ENCODE measurements at places on chromosomes 6 and 20. TPM values are rescaled to one million over a fixed set of nuclear protein-coding genes. Genes with fewer than 3 reads are reported as not detected.
A peak's percentile ranks its signal among the peaks of the same experiment; 100 is the strongest.

- DNase-seq = peak; percentile 37
Measured at GRCh38 chr20:45890077-45890984, 677 bp downstream of the NEURL2 start.

The TRIM31 gene
- total RNA-seq = not detected

GRCh38 chr6:153621070-153621469 lies 418.0 kb upstream of the OPRM1 start:
- DNase-seq = no peak

The FNDC1 gene
- total RNA-seq = not detected

DNA sequence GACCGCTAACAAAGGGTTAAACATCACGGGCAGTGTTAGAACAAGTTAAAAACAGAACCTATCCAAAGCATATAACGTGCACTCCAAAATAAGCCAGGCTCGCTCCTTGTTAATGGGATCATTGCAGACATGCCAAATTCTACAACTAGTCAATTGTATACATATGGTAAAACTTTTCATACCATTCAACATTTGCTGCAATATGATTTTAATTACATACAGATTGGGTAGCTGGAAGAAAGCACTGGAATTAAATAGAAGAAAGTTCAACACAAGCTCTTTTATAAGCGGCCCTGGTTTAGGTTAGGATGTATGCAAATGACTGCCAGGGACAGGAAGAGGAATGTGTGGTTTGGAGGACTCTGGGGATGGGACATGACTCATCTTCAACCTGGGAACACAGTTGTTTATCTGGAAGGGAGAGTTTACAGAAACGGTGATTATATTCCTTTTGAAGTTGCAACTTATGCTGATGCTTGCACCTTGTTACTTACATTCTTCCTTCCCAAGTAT lies 62.5 kb upstream of the TIAM2 start:
- no peak for DNase-seq

DNA sequence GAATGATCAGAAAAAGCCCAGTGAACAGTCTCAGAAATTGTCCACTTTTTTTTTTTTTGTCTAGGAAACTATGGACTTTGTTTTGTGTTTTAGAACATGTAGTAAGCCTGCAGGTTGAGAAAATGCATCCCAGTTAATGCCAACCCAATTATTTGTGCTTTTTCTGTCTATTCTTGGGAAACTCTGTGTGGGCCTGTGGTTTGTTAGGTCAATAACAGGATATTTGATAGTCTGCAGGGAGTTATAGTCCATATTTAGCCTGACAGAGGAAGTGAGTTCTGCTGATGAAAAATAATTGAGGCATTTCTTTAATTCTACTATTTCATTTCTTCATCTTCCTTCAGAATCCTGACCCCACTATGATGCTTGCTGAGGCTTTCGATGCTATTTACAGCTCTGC lies 154.0 kb upstream of the LAMP5 start:
- DNase-seq = no peak

- DNase-seq = no peak
Measured at GRCh38 chr6:46993846-46994245, 48.3 kb downstream of the ADGRF1 start.

DNA sequence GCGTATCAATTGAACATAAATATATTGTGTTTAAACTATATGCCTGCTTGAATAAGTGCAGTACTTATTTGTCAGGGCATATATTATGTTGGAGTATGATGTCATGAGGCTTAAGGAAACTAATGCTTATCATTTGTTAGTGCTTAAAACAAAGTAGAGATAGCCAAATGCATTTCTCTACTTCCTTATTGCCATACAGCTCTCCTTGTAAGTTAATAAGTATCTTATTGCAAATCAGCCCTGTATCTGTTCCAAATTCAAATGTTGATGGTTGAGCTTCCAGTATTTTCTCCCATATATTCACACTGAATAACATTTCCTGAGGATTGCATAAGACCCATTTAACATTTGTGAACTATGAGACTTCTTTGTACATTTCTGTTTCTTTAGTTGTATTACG lies 57.8 kb downstream of the CARMIL1 start:
- no peak for DNase-seq

GRCh38 chr6:108781419-108782100 lies 66.7 kb upstream of the ARMC2 start:
- DNase-seq = no peak

The DAAM2 gene
- total RNA-seq = not detected

GRCh38 chr6:107032051-107032450 lies 4.1 kb downstream of the MTRES1 start:
- no peak for DNase-seq

- no peak for DNase-seq
Measured at GRCh38 chr6:1767481-1768246, 157.9 kb downstream of the FOXC1 start.

The PRICKLE4 gene
- total RNA-seq = not detected

The ZSWIM1 gene
- 10.9 TPM for total RNA-seq

GRCh38 chr6:93992976-93993375 lies 573.6 kb upstream of the EPHA7 start:
- no peak for DNase-seq

GRCh38 chr6:132969196-132969595 lies 154.8 kb downstream of the RPS12 start:
- no peak for DNase-seq

GRCh38 chr6:63245909-63246308 lies 34.6 kb downstream of the FKBP1C start:
- DNase-seq = no peak

Data from activated T-cell treated with anti-CD3 and anti-CD28 coated beads, Interleukin-2, amount 50 U/mL, for 4 hours (primary cell).